Aorta (tissue), 5 donors: ENCODE measurements at places on chromosomes 3 and 15. TPM values are rescaled to one million over a fixed set of nuclear protein-coding genes. Genes with fewer than 3 reads are reported as not detected.

GOLGA6A gene
- not detected for total RNA-seq

- DNase-seq = no peak
These were observed 40.0 kb upstream of the HES1 start for GRCh38 chr3:194095902-194096301.

HES1 gene
- total RNA-seq = 51.9 TPM

DAZL gene
- not detected for total RNA-seq

DNA sequence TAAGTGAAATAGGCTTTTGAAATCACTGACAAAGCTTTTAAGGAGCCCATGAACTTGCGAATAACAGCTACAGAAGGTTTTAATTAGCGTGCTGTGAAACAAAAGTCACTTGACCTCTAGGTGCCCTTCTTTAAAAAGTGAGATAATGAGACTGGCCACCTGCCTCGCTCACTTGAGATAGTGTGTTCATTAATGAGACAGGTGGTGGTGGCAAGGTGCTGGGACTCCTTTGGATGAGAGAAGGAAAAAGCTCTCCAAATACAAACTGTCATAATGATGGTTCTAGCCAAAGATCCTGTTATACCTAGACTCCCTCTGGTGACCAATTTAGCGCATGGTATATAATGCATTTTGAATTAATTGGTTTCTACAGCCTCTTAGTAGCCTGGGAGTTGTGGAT lies 22.7 kb upstream of the IREB2 start:
- DNase-seq = no peak

DNA sequence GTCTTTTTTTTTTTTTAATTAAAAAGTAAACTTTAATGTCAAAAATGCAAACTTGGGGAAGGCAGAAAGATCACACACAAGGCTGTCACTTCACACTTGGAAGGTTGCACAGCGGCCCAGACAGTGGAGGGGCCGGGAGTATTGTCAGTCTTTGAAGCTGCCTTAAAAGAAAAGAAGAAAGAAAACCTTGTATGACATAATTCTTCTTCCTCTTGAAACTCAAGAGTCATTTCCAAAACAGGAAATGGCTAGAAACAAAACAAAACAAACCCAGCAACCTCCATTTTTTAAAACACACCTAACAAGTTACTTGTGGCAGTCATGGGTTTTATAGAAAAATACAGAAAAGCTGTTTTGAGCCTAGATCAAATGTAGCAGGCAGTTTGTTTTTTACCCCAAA lies 68.1 kb upstream of the MAGI1 start:
- DNase-seq = no peak

- DNase-seq = peak; percentile 33
These were observed 222.7 kb downstream of the XXYLT1 start for GRCh38 chr3:195048059-195048905.

GRCh38 chr3:146503461-146504202 lies 34.3 kb upstream of the PLSCR2 start:
- DNase-seq = peak; percentile 62

DNA sequence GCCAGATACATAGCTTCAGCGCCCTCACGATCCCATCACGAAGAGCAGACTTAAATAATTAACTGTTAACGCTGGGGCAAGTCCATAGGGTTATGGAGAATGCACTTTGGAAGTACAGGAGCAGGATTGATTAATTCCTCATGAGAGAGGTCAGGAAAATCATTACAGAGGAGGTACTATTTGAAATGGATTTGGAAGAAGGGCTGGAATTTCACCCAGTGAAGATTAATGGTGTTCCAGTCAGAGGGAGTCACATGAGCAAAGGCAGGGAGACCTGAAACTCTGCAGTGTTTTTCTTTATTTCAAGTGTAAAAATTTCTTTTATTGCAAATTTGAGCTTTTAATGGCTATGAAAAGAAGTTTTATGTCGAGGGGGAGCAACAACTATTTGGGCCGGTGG lies 329.8 kb upstream of the GRM7 start:
- DNase-seq = no peak

- no peak for DNase-seq
These were observed 54.0 kb upstream of the EIF1B start for GRCh38 chr3:40255532-40255931.

- DNase-seq = no peak
These were observed 62.7 kb upstream of the ICE2 start for GRCh38 chr15:60541481-60542299.

GRCh38 chr3:64354221-64354620 lies 129.0 kb upstream of the PRICKLE2 start:
- DNase-seq = no peak

GRCh38 chr3:29922992-29923746 lies 642.3 kb downstream of the RBMS3 start:
- DNase-seq = no peak

DNA sequence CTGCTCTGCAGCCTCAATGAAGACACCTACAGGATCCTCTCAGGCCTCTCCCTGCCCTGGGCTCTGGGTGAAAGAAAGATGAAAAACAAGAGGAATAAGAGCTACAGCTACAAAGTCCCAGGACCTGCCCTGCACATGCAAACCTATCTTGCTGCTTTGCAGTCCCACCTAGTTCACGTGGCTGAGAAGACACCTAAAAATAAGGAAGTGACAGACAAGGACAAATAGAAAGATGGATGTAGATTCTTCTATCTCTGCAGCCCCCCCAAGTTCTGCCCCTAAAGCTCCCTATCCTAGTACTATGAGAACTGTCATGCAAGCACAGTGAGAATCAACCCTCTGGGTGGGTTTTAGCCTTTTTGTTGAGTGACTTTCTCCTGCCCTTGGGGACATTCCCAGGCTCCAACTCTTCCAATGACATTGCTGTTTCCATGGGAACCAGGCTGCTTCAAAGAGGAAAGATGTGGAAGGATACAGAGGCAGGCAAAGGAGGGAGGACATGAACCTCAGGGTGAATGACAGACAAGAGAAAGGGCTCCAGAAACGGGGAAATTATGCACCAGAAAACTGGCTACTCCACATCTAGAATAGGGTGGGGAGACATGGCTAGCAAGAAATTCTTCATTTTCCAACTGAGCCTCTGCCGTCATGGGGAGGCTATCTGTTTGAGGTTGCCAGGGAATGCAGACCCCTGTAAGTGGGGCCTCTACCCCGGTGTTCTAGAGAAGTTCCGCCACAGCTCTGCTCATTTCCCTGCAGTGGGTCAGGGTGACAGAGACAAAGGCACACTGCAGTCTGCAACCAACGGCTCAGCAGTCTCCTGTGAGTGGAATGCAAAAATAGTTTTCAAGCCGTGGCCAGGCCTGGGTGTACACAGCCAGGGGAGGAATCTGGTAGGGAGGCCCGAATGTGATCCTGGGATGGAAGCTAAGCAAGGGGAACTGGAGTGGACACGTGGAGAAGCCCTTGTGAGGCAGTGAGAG lies 5.2 kb downstream of the CSPG5 start:
- no peak for DNase-seq

GRCh38 chr15:70063261-70063925 lies 34.3 kb downstream of the TLE3 start:
- no peak for DNase-seq

- no peak for DNase-seq
These were observed 91.0 kb downstream of the FOXP1 start for GRCh38 chr3:71492566-71492965.

DNA sequence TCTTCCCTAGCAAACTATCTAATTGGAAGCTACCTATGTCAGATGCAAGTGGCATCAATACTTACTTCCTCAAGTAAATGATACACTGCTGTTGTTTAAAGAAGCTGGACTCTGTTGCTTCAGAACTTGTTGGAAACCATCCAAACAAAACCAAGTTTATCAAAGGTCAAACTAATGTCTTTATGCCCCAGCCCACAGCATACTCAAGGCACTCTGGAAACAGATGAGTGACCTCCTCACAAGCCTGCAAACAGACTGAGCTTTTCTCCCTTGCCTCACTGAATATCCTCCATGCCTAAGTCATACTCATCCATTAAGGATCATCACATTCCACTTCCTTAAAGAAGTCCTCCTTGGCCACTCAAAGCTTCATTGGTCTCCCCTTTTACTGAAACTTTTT lies 107.4 kb upstream of the ACP3 start:
- no peak for DNase-seq

DNA sequence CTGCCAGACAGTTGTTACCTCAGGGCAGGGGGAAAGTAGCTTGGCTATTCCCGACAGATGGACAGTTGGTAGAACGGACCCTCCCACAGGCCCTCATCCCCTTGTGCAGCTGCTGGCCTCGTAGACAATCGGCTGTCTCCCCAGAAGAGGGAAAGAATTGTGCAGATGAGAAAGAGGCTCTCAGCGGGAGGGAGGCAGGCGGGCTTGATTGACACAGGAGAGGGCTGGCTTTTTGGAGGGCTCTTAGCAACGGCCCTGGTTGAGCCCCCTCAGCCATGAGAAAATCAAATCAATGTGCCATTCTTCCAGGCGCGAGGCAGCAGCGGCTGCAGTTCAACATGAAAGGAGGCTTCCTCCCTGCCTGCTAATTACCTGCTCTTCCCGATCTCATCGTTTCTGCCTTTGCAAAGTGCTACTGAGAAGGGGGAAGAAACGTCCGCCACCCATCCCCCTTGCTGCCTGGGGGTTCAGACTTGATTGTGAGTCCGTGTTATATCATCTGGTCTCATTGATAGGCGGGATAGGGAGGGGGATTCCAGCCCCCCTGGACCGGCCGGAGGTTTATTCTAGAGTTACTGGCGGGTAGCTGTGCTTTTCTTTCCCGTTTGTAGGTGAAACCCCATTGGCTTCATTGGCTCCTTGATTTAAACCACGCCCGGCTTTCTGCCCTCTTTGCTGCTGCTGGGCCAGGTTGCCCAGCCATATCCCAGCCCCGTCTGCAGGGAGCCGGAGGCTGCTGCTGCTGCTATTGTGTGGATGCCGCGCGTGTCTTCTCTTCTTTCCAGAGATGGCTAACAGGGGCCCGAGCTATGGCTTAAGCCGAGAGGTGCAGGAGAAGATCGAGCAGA lies at the start of gene TAGLN3:
TSS of gene TAGLN3 (plus strand) at position 287 of the 848 bp plus-strand sequence. CDS start at position 788, 501 bp downstream.
- DNase-seq = no peak

FSD2 gene
- total RNA-seq = not detected

- no peak for DNase-seq
These were observed 333.4 kb downstream of the RAP2B start for GRCh38 chr3:153495422-153495821.

GRCh38 chr3:14899993-14900618 lies 47.3 kb upstream of the NR2C2 start:
- DNase-seq = no peak

DLL4 gene
- total RNA-seq = 28.4 TPM

- no peak for DNase-seq
These were observed 481.7 kb downstream of the GBE1 start for GRCh38 chr3:81279481-81280379.

- DNase-seq = no peak
These were observed 457.4 kb downstream of the IGSF11 start for GRCh38 chr3:118577055-118577777.

DNA sequence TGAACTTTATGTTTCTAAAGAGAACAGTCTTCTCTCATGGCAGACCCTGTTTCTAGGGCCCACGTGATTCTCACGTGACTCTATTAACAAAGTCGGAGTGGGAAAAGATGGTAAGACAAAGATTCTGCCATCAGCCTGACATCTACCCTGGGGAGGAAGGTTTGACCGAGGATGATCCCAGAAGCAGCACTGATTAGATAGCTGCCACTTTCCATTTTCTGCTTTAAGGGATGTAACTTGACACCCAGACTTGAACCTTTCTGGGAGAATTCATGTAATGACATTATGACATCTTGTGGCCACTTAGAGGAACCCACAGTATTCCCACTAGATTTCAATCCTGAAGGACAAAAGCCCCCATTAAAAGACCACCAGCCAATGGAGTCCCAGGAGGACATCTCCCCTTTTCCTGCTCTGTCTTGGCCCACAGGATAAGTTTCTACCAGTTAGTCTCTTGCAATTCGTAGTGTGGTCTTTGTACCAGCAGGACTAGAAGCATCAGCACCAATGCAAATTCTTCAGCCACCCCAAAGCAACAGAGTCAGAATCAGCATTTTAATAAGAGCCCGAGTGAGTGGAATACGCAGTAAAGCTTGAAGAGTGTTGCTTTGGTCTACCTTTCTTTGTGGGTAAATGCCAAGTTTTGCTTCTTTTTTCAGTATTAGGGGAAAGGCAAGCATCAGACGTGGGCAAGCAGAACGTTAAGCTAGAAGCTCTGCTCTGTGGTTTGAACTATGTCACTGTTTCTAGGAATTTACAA lies 480.5 kb upstream of the PROK2 start:
- no peak for DNase-seq

- no peak for DNase-seq
These were observed 20.3 kb downstream of the CRTAP start for GRCh38 chr3:33134026-33134625.

DNA sequence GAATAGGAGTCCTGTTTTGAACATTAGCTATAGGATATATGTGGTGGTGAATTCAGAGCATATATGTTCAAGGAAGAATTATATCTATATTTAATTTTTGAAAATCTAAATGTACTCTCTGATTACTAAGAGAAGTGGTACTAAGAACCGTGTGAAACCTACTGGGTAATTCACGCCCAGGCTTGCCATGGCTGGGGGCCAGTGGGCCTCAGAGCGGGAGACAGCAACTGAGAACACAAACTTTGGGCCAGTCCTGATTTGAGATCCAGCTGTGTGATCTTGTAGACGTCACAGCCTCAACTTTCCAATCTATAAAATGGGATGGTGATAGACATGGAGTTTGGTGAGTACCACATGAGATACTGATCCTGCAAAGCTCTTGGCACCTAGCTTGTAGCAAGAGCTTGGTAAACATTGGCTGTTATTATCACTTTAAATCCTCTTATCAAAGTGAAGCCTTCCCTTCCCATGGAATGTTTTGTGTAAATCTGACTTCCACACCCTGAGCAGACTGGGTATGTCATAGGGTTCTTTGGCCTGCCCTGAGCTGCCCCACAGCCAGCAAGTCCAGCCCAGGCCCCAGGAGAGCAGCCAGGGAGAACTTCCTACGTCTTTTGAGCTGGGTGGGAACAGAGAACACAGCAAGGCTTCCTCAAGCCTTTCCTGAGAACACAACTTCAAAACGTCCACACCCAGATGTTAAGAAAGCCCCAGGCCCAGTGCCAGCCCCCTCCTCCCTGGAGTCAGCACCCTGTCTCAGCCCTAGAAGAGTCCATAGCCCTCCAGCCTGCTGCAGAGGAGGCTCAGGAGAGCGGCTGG lies 8.2 kb upstream of the PAQR5 start:
- no peak for DNase-seq

DNA sequence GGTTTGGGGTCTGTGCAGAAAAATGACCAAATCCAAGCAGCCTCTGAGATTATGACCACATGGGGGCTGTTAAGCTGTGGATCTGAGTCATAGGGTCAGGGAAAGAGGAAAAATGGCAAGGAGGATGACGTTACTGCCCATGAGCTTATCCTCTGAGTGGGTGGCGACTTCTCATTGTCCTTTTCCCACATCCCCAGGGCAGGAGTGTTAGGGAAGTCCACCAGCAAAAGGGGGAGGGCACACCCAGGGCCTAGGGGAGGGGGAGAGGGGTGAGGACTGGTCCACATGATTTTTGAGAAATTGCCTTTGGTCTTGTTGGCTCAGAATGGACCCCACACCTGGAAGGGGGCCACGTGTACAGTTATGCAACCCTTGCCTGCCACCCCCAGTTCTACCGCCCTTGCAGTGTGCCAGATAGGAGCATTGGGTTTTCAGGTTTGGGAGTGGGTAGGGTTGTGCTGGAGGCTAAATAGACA lies 2.6 kb downstream of the CD276 start:
- DNase-seq = no peak

GRCh38 chr15:29756358-29757267 lies 65.7 kb downstream of the TJP1 start:
- no peak for DNase-seq

GRCh38 chr3:151879037-151879436 lies 5.6 kb downstream of the SUCNR1 start:
- DNase-seq = no peak
